Stimulated activated CD4-positive, alpha-beta T cell treated with anti-CD3 and anti-CD28 coated beads, Interleukin-12 subunit alpha, Interleukin-12 subunit beta, amount 100 ng/mL, for 24 hours (primary cell): ENCODE measurements at places on chromosomes 1 and 21.

DNA sequence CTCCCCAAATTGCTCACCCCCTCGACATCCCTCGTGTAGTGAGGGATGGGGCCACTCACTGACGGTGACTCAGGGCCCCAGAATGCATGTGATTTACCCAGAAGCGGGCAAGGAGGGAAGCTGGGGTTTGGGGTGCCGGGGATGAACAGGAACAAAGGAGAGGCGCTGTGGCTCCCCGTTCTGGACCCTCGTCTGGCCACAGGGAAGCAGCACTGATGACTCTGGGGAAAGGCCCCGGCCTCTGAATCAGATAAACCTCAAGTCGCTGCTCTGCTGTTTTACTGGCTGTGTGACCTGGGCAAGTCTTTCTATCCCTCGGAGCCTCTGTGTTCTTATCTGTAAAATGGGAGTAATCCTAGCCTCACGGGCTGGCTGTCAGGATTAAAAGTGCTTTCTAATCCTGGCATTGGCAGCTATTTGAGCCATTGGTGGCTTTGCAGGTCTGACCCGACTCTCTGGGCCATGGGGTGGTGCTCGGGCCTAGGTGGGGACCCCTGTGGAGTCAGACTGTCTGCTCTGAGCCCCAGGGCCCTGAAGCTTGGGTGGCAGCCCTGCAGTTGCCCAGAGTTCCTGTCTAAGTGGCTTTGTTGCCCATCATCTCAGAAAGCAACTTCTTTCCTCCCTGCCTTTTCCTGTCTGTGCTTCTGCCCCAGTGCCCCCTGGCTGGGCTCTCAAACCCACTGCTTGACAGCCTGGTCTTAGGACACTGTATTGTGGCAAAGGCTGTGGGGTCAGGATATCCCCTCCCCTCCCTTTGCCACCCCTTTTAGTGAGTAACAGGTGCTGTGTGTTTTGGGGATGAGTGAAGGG, 5.5 kb downstream of the TNFRSF1B start:
- no peak for DNase-seq

DNA sequence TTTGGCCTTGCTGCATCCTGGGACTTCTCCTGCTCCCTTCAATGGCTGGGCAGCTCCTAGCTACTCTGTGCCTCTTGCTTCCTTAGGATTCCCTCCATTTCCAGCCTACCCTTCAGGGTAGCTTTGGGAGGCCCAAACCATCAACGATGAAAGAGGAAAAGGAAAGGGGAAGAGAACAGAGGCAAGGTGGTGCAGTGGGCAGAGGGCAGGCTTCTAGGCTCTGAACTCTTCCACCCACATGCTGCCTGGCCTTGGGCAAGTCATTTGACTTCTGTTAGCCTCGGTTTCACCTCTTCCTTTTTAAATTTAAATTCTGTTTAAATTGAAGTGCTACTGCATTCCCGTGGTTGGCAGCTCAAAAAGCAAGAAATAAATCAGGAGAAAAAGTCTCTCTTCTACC, 5.7 kb upstream of the PPM1J start:
- DNase-seq, result no peak

DNA sequence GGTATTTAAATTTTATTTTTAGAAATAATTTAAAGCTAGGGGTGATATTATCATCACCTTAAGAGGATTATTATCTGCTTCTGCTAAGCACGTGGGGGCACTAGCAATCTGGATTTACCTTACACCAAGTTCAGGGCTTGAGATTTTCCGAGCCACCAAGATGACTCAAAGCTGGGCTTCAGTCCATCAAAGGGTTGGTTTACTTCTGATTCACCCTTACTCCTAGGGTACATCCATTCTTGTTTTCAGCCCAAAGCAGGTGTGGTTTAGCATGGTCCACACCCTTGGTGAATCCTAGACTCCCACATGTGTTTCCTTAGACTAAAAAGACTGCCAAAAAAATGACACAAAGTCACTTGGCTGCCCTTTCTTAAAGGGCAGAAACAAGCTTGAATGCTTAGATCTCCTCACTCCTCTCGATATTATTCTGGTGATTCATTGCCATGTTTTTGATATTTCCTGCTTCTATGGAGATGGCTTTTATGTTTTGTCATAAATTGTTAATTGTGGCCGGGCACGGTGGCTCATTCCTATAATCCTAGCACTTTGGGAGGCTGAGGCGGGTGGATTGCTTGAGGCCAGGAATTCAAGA, 9.8 kb upstream of the PRSS38 start:
- DNase-seq, result no peak

DNA sequence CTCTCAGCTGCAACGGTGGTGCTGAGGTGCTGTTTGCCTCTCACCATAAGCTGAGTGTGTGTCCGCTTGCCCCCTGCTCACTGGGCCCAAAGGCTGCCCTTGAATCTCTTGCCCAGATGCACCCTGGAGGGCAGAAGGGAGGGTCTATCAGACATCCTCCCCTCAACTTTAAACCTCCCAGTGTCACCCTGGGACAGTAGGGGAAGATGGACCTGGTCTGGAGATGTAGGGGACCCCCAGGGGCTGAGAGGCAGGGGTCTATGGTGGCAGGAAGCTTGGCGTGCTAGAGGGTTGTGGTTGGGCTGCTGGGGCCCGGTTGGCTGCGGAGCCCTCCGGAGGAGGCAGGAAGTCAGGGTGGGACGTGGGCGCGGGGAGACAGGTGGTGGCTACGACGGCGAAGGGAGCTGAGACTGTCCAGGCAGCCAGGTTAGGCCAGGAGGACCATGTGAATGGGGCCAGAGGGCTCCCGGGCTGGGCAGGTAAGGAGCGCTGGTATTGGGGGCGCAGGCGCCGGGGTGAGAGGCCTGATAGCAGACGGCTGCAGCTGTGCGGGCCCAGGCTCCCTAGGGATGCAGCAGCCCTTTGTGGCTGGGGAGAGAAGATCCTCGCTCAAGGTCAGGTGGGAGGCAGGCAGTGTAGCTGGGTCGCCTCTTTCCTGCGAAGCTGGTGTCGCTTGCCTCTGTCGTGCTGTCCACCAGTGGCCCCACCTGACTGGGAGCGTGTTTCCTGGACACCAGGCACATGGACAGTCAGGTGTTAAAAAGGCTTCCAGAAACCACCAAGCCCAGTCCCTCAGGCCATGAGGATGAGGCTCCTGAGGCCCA, at the start of gene LCK:
LCK (plus strand) TSS at position 373 of the 824 bp plus-strand sequence. CDS start 23,065 bp downstream, outside the sequence.
- DNase-seq, result peak; percentile 70

DNA sequence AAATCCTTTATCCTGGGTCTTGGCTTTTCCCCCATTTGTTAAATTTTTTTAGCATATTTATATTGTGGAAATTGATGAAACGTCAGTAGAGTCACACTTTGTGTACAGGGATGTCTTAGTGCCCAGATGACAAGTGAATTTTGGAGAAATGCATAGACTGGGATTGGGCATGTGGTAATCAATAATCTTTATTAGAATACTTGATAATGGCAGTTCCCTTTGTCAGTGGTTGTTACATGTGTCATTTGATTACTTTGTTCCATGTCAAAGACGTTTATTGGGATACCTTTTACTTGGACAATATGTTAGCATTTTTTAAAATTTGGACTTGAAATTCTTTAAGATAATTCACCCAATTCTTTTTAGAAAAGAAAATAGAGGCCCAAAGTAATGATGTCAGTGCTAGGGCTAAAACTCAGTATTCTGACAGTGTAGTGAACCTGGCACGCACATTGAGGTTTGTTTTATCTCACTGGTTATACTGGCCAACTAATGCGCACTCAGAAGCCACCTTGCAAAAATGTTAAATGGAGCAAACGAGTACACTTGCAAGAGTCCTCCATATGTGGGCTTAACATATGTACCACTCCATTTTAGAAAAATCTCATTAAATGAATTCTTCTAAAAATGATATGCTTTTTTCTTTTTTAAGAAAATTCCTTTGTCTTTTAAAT, 9.2 kb downstream of the PRPF38B start:
- DNase-seq, result no peak

DNA sequence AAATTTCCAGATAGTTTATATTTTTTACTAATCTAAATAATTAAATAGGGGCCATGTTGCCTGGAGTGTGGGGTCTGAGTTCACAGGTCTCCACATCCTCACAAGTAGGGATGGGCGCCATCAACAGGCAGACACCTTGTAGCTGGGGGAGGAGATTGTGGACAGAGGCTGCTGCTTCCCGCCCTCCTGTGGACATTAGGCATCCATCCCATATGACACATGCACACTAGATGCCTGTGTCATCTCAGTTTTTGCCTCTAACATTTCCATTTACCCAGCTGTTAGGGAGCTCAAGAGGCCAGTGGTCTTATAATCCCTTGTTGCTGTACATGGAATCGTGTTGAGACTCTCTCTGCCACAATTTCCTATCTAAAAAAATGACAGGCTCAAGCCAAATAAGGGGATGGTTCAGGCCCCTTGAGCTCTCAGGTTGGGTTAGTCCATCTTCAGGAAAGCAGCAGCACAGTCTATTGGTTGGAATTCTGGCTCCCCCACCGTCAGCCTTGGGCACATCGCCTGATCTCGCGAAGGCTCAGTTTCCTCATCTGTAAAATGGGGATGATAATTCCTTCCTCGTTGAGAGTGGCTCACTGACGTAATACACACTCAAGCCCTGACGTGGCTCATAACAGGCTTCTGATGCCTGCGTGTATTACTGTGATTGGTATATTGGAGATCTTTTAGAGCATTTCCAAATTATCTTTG, 13.6 kb downstream of the LHX4 start:
- DNase-seq, result no peak

DNA sequence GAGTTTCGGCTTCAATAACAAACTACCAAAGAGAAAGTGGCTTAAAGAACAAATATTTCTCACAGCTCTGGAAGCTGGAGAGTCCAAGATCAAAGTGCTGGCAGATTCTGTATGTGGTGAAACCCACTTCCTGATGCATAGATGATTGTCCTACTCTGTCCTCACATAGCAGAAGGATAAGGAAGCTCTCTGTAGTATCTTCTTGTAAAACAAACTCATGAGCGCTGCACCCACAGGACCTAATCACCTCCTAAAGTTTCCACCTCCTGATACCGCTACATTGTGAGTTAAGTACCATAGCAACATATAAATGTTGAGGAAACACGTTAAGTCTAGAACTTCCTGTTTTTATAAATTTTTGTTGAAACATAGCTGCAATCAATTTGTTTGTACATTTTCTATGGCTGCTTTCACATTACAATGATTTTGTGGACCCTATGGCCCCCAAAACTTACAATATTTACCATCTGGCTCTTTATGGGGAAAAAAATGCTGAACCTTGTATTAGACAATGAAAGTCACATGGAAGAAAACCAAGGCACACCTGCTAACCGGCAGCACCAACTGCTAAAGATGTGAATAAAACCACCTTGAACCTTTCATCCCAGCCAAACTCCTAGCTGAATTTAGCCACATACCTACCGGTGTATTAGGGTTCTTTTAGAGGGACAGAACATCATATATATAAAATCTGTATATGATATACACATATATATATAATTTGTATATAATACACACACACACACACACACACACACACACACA, 1423.4 kb downstream of the NCAM2 start:
- no peak for DNase-seq

DNA sequence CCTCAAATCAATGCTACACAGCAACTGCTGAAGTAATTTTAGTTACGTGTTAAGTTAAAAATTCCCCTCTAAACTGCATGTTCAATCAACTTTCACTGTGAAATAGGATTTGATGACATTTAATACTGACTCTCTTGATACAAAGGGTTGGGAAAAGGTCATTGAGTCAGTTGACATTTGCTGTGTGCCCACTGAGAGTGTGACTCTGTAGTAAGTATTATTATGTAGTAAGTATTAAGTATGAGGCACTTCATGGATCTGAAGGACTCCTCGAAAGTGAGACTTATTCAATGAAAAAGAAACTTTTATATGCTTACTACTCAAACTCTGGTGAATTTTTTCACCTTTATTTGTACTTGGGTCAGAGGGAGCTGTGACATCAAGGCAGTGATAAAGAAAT, 83.1 kb upstream of the S1PR1 start:
- no peak for DNase-seq

DNA sequence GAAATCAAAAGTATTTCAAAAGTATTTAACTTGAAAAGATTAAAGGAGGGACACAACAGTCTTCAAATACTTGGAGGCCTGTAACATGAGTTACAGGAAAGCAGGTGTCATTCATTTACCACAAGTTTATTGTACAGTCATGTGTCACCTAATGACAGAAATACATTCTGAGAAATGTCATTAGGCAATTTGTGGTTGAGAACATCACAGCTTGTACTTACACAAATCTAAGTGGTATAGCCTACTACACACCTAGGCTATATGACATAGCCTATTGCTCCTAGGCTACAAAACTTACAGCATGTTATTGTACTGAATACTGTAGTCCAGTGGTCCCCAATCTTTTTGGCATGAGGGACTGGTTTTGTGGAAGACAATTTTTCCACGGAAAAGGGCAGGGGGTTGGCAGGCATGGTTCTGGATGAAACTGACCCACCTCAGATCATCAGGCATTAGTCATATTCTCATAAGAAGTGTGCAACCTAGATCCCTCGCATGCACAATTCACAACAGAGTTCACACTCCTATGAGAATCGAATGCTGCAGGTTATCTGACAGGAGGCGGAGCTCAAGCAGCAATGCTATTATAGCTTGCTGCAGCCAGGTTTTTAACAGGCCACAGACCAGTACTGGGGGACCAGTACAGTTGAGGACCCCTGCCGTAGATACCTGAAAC, 25.0 kb upstream of the PHTF1 start:
- no peak for DNase-seq

DNA sequence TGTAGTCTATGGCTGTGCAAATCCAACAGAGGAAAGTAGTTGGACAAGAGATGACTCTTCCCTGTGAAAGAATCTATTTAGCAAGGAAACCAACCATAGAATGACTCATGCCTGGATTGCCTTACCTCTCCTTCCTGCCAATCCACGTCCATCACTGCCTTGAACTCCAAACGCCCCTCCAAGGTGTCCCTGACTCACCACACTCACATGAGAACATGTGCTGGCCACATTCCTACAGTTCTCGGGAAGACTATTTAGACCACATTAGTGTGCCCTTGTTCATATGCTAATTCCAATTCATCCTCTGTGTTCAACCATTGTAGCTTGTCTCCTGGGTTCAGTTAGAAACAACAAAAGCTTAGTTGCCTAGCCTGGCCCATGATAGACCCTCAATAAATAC, 157.3 kb downstream of the SLC30A10 start:
- DNase-seq, result no peak

- DNase-seq, result no peak
These were observed 73.8 kb downstream of the ERG start for GRCh38 chr21:38424305-38425019.

DNA sequence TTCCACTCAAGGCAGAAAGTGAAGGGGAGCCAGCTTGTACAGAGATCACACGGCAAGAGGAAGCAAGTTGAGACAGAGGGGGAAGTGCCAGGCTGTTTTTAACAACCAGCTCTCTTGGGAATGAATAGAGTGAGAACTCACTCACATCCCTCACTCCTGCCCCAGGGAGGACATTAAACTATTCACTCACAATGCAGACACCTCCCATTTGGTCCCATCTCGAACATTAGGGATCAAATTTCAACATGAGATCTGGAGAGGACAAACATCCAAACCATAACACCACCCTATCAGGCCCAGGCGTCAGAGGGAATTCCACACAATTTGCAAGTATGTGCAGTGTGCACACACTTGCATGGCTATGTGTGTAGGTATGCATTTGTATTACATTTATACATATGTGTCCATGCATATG, 62.7 kb downstream of the DMAP1 start:
- DNase-seq, result no peak
